ENCODE measurements at places on chromosomes 6 and 20. TPM values are rescaled to one million over a fixed set of nuclear protein-coding genes. Genes with fewer than 3 reads are reported as not detected.

DNA sequence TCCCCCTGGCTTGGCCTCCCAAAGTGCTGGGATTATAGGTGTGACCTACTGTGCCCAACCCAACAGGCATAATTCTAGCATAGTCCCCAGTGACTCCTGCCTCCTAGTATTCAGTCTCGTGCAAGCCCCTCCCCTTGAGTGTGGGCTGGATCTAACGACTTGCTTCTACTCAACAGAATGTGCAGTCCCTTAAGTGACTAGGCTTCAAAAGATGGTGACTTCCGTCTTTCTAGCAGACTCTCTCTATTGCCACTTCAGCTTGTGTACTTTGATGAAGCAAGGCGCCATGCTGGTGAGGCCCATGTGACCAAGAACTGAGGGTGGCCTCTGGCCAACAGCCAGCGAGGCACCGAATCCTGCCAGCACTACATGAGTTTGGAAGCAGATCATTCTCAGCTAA, 109.6 kb upstream of the TRAF3IP2 start:
- peak; percentile 77 for DNase-seq

- DNase-seq: no peak
Measured at GRCh38 chr6:10048370-10049297, 366.2 kb downstream of the TFAP2A start.

- no peak for DNase-seq
Measured at GRCh38 chr6:36487698-36488097, 44.9 kb downstream of the KCTD20 start.

GRCh38 chr6:28747631-28748157, 176.1 kb downstream of the TRIM27 start:
- DNase-seq: no peak

C20orf96 gene
- 6.8 TPM for total RNA-seq

CNR1 gene
- total RNA-seq: not detected

PRKN gene
- total RNA-seq: 0.33 TPM

DNA sequence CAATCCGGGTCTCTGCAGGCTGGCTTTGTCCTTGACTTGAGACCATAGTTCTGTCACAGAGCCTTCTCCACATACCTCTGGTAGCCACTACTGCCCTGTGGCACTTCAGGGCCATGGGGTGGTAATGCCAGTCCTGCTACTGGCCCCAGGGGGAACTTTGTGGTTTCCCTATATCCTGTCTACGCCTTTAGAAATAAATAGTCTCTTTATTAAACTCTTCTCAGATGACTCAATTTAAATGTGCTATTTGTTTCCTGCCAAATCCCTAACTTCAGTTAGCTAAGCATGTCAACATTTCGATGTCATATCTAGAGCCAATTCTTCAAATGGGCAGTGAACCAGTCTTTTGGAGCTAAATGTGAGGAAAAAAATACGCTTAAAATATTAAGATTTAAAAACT, 60.1 kb downstream of the SEL1L2 start:
- no peak for DNase-seq

NHLRC1 gene
- total RNA-seq: 0.10 TPM

PHACTR1 gene
- 0.31 TPM for total RNA-seq

DNA sequence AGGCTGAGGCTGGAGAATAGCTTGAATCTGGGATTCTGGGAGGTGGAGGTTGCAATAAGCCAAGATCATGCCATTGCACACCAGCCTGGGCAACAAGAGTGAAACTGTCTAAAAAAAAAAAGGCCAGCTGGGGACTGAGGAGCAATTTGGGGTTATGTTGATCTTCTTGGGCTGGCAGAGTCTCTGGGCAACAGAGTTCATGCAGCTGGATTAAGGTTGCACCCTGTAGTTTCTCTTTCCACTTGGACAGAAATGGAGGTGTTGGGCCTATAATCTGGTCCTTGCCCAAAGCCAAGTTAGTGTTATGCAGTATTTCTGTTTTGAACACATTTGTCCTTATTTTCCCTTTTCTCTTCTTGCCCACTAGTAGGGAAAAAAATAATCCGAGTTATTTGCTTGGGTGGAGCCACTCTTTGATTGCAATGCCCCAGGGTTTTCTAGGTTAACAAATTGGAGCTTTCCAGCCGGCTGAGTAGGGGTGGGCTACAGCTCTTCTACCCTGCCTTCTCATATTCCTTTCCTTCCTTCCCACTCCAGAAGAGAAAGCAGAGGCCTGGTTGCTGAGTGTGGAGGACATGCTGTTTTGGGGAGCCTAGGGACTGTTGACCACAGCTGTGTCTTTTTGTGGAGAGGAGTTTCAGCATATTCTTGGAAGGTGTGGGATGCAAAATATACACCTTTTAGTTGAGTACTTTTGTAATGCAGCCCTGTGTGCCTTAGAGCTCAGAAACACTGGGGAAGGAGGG, 213.9 kb downstream of the SOX4 start:
- DNase-seq: no peak

ZHX3 gene
- 9.4 TPM for total RNA-seq

SIRPB1 gene
- 2.0 TPM for total RNA-seq

EYS gene
- total RNA-seq: not detected

DNA sequence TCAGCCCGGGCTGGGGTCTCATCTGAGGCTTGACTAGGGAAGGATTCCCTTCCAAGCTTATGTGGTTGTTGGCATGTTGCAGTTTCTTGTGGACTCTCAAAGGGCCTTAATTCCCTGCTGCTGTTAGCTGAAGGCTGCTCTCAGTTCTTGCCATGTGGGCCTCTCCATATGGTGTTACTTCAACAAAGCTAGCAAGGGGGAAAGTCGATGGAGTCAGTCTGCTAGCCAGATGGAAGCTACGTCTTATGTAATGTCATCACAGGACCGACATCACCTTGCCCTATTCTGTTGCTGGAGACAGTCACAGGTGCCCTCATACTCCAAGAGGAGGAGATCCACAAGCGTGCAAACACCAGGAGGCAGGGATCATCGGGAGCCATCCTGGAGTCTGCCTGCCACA, 43.3 kb upstream of the ARMC2 start:
- no peak for DNase-seq

Data from activated naive CD4-positive, alpha-beta T cell treated with anti-CD3 and anti-CD28 coated beads for 36 hours (primary cell).